ENCODE measurements at places on chromosomes 12 and 14. TPM values are rescaled to one million over a fixed set of nuclear protein-coding genes. Genes with fewer than 3 reads are reported as not detected.

The PYGL gene
- 110 TPM for total RNA-seq

The SPX gene
- 0.07 TPM for total RNA-seq

- H3K27me3 ChIP-seq: no peaks in the 10 kb centered on the region
- no peaks in the 10 kb centered on the region for H3K4me1 ChIP-seq
- DNase-seq: no peak
- H3K36me3 ChIP-seq: no peaks in the 10 kb centered on the region
Measured at GRCh38 chr14:76584271-76584702, 177.0 kb upstream of the VASH1 start.

The SETD3 gene
- total RNA-seq: 71.2 TPM

DNA sequence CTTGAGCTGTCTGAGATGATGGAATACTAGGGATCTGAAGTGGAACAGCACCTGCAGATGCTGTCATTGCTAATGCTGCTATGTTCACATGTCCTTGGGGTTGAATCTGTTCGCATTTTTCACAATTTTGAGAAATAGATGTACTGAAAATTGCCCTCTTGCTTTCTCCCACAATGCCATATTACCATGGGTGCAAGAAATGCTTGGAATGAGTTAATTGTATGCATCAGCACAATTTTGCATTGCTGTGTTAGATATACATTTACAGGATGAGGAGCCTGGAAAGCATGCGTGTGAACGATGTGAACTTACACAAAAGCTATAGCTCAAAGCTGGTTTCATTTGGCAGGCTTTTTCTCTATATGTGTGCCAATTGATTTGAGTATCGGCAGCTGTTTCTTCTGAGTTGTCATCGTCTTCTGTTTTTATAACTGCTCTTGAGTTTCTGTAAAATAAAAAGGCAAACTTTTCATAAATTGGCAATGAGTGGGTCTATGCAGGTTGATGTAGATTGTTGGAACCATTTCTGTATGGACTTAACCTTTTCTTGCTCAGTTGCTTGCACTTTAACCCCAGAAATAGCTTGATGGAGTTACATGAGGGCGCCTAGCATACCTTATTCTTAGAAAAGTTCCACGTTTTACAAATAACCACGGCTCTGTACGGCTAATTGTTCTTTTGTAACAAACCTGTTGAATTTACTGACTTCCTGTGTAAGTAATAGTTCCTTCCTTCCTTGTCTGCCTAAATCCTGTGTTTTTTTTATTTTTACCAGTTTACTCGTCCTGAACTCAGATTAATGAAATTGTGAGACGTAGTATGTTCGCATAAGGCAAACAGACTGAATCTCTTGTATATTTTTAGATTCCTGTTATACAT lies 105.9 kb downstream of the FGD4 start:
- peaks cover 35% of the 10 kb centered on the region for H3K4me1 ChIP-seq
- no peak overlapping the region for H3K27ac ChIP-seq
- H3K27me3 ChIP-seq: no peaks in the 10 kb centered on the region
- no peak for DNase-seq

- no peak overlapping the region for H3K27ac ChIP-seq
- H3K4me1 ChIP-seq: no peaks in the 10 kb centered on the region
- H3K4me3 ChIP-seq: no peak overlapping the region
- H3K27me3 ChIP-seq: peaks cover 39% of the 10 kb centered on the region
Measured at GRCh38 chr12:52228931-52229330, 4.1 kb upstream of the KRT7 start.

The CD4 gene
- 0.07 TPM for total RNA-seq

DNA sequence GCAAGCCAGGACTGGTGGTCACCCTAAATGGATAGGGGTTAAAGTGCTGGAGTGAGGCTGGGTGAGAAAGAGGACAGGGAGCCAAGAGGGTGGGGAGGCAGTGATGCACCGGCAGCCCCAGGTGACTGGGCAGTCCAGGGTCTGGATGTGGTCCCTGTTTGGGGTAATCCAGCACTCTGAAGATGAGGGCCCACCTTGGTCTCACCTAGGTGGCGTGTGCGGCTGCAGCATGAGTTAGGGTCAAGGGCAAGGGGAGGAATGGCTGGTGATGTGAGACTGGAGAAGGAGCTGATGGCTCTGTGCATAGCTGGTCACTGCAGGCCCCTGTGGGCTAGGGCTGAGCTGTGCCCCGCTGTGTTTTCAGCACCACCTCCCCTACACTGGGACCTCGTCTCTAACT lies 1.6 kb upstream of the C1RL start:
- no peak for DNase-seq
- 0 out of 2 replicates have a peak, but pooled peaks cover 2% of the 10 kb centered on the region for H3K36me3 ChIP-seq
- H3K27me3 ChIP-seq: no peaks in the 10 kb centered on the region
- peaks cover 25% of the 10 kb centered on the region for H3K4me1 ChIP-seq
- no peak overlapping the region for H3K4me3 ChIP-seq

- no peak overlapping the region for H3K4me3 ChIP-seq
- H3K27ac ChIP-seq: no peak overlapping the region
- H3K36me3 ChIP-seq: no peaks in the 10 kb centered on the region
Measured at GRCh38 chr14:71248194-71248593, 340.9 kb downstream of the PCNX1 start.

The KLRK1 gene
- not detected for total RNA-seq

GRCh38 chr12:2359725-2360629 lies 307.2 kb downstream of the CACNA1C start:
- H3K27me3 ChIP-seq: peaks cover 19% of the 10 kb centered on the region
- H3K4me3 ChIP-seq: no peak overlapping the region
- H3K36me3 ChIP-seq: no peaks in the 10 kb centered on the region
- H3K4me1 ChIP-seq: no peaks in the 10 kb centered on the region

The TSHR gene
- total RNA-seq: not detected

The NGDN gene
- 241 TPM for total RNA-seq

DNA sequence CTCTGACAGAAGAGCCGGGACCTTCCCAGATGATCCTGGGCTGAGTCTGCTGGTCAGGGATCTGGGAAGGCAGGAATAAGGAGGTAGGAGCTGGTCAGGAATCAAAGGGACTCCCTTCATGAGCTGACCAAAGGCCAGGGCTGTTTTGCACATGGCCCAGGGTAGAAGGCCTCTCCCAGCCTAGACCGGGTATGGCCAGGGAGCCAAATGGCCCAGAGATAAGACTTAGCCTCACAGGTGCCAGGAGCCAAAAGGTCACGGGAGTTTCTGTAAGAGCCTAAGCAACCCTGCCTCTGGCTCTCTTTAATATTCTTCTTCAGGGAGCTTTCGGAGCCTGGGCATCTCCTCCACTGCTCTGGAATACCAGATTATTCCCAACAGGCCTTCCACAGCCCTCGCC lies 191.3 kb upstream of the PWP1 start:
- no peak overlapping the region for H3K27ac ChIP-seq
- no peaks in the 10 kb centered on the region for H3K36me3 ChIP-seq
- peaks cover 31% of the 10 kb centered on the region for H3K4me1 ChIP-seq
- no peaks in the 10 kb centered on the region for H3K27me3 ChIP-seq

DNA sequence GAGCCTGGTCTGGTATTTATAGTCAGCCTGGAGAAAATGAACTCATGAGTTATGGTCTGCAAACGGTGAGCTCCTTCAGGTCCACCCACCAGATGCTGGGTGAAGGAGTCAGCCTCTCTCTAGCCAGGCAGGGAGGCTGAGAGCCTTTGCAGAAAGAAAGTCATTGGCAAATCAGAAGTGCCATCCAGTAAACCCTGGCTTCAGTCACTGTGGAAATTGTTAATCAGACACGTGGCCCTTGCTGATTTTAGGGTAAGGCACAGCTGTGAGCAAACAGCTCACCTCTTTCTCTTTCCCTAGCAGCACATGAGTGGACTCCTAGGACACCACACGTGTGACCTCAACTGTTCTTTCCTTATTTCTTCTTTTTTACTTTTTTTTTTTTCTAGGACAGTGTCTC lies 44.9 kb downstream of the CHST11 start:
- no peak overlapping the region for H3K4me3 ChIP-seq
- no peaks in the 10 kb centered on the region for H3K27me3 ChIP-seq
- H3K4me1 ChIP-seq: no peaks in the 10 kb centered on the region
- H3K36me3 ChIP-seq: no peaks in the 10 kb centered on the region

DNA sequence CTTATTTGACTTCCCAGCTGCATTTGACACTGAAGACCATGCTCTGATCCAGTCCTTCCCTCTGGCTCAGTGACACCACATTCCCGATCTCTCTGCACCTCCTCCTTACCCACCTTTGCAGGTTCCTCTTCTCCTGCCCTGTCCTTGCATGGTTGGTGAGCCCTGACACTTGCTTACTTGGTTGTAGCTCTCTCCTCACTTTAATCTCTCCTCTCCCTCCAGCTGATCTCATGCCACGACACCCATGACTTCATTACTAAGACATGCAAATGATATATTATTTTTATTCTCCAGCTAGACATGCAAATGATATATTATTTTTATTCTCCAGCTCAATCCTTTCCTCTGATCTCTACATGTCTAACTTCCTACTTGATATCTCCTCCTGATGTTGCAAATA lies at the start of gene SERPINA9:
SERPINA9 (minus strand) TSS at position 175 of the 400 bp plus-strand sequence. CDS start 6,357 bp downstream, outside the sequence.
- DNase-seq: no peak
- no peak within 1 kb of the TSS for H3K4me3 ChIP-seq
- no peaks in the 10 kb centered on the region for H3K27me3 ChIP-seq
- H3K4me1 ChIP-seq: peaks cover 68% of the 10 kb centered on the region
- H3K36me3 ChIP-seq: no peaks in the 10 kb centered on the region

DNA sequence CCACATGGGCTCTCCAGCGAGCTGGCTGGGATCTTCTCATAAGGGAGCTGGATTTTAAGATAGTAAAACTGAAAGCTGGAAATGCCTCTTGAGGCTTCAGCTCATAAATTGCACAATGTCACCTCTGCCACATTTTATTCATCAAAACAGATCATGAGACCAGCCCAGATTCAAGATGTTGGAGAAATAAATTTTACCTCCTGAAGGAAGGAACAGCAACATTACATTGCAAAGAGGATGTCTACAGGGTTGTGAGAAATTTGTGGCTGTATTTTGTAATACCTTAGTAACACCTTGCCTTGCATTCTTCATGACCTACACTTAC lies 43.1 kb upstream of the KRR1 start:
- no peaks in the 10 kb centered on the region for H3K27me3 ChIP-seq
- H3K4me1 ChIP-seq: peaks cover 52% of the 10 kb centered on the region
- H3K4me3 ChIP-seq: no peak overlapping the region
- no peak for DNase-seq

DNA sequence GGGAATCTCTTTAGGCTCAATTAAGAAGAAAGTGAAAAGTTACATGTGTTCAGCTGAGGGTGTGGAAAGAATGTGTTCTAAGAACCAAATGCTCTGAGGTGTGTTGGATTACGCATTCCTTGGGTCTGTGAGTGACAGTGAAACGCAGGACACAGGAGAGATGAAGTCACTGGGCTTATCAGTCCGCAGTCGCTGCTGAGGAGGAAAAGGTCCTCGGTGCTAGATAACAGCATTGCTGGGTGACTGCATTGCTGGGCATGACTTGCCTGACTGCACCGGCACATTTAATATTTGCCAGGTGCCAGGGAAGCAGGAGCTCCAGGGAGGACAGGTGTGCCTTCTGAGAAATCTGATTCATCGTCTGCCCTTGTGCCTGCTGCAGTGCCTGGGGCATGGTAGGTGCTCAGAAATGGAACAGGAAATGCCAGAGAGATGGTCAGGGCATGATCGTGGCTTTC lies 64.4 kb upstream of the FZD10 start:
- H3K36me3 ChIP-seq: no peaks in the 10 kb centered on the region
- H3K4me1 ChIP-seq: no peaks in the 10 kb centered on the region
- no peak overlapping the region for H3K27ac ChIP-seq
- peaks cover 28% of the 10 kb centered on the region for H3K27me3 ChIP-seq
